Activated CD8-positive, alpha-beta memory T cell treated with anti-CD3 and anti-CD28 coated beads for 24 hours (primary cell): ENCODE measurements at places on chromosomes 1 and 21.

GRCh38 chr1:51472359-51472758 lies 46.7 kb downstream of the EPS15 start:
- DNase-seq: no peak

DNA sequence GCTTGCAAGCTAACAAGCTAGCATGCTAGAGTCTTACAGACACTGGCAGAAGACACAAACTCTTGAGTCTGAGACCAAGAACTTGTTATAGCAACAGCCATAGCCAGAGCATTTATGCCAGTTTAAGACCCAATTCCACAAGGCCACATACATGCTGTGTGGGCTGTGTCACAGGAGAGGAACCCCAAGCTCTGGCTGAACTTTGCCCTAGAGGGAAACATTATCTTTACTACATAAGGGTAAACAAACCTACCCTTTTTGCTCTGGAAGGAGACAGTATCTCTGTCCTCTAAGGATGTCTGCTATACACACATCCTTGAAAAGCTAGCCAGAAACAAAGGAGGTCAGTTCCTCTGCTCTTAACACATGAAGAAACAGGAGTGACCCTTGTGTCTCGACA lies 70.3 kb downstream of the HSF2BP start:
- no peak for DNase-seq

DNA sequence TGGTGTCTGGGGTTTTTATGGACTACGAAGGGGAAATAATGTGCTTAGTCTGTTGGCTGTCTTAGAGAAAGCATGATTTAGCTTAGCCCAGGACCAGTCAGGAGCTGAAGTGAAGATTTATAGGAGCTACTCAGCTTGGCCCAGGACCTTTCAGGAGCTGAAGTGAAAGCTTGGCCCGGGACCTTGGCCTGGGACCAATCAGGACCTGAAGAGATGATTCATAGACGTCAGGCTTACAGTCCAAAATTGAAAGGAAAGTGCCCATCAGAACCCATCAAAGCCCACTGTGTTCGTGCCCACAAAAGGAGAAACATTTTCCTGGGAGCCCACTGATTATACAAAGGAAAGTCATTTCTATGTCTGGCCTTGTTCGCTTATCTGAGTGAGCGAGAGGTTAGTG lies 35.6 kb downstream of the MSTO1 start:
- DNase-seq: no peak

DNA sequence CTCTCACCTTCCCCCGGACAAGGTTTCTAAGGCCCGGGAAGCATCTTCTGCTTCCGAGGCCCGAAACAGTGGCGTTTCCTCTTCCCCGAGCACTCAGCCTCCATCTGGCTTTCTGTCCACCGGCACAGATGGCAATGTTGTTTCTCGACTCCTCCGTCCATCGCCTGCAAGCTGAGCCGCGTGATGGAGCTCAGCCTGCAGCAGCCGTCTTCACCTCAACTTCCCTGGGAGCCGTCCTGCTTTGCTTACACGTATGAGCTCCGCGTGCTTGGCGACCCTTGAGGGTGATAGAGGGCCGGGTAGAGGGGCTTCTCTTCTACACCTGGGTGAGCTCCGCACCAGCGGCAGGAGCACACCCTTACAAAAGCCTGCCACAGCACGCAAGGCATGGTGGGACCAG lies 80.4 kb downstream of the AJAP1 start:
- no peak for DNase-seq

DNA sequence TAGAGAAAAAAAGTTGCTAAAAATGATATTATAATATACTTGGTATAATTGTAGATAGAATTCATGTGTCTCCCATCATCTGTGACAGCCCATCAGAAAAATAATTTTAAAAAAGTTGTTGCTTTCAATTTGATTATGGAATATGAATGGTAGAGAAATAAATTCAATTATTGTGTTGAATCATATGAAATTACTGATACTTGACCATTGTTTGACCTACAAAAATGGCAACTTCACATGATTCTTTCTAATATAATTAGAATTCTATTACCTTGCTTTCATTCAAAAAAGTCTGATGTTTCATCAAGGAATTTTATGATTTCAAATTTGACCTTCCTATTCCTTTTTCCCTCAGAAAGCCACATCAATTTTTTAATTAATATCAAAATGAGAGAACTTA lies 11.5 kb downstream of the ESRRG start:
- no peak for DNase-seq

- peak; percentile 95 for DNase-seq
Measured at GRCh38 chr1:904310-904950, 19.3 kb upstream of the SAMD11 start.

GRCh38 chr1:86957221-86957620 lies 42.8 kb downstream of the HS2ST1 start:
- no peak for DNase-seq

- DNase-seq: no peak
Measured at GRCh38 chr1:219323426-219323825, 149.7 kb downstream of the LYPLAL1 start.

DNA sequence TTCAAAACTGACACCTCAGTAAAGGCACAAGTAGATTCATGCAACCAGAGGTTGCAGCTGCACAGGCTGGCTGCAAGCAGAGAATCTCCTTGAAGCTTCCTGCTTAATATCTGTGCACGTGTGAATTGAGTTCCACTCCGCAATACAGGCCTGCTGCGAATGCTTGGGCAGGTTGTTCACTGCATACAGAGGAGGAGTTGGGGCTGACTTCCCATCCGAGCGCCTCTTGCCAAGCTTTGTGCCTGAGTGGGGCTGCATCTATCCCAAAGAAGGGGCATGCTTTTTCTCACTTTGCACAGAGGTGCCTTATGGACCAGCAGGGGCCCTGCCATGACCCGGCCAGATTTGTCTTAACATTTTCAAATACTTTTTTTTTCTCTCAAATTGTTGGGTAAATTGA lies 17.9 kb upstream of the PADI1 start:
- DNase-seq: peak; percentile 43

GRCh38 chr1:192740214-192740613 lies 68.6 kb upstream of the RGS2 start:
- no peak for DNase-seq

DNA sequence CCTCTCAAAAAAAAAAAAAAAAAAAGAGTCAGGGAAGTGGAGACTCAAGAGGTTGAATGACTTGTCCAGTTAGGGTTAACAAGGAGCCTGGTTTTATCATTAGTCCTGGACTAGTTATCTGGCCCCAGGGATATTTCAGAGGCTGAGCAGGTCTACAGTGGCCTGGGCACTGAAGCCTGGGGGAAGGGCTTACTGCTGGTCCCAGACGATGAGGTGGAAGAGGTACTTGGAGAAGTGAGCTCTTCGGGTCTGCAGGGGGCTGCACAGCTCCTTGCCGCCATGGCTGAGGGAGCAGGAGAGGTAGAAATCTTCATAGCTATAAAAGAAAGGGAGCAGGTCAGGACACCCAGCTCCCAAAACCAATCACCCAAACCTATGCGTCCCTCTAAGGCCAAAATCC lies 40.1 kb downstream of the PIK3C2B start:
- no peak for DNase-seq

DNA sequence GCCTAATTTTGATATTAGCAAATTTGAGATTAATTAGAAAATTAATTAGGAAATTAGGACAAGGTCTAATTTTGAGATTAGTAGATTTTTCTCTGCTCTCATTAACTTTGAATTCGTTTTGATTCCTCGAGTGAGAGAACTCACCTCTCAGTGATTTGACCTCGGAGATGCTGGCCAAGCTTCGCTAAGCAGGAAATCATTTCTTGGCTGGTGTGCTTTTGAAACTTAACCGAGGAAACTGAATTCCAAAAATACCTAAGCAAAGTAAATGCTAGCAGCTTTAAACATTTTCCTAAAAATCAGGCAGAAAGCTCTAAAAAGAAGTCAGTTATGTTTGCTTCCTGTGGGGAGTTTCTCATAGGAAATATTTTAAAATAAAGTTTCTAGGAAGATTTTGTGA lies 34.9 kb downstream of the CDC14A start:
- DNase-seq: no peak

- DNase-seq: no peak
Measured at GRCh38 chr1:171257607-171258076, 9.3 kb downstream of the FMO1 start.

DNA sequence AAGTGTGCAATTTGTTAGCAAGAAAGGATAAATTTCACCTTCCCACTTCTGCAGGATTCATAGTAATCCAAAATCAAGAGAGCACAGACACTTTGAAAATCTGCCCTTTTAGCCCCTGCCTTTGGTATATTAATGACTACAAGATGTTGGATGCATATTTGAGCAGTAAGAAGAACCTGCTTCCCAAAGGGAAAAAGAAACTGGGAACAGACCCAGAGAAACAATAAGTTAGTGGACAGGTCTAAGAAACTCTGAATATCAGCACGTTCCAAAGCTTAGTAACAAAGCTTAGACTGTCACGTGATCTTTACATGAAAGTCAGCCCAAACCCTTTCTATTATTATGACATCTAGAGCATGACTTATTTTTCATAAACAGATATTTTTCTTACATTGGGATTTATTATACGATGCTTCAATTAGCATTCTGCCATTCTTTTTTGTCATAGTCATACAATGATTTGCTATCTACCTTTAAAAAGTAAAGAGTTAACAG lies 390.9 kb upstream of the ADGRL2 start:
- DNase-seq: no peak

DNA sequence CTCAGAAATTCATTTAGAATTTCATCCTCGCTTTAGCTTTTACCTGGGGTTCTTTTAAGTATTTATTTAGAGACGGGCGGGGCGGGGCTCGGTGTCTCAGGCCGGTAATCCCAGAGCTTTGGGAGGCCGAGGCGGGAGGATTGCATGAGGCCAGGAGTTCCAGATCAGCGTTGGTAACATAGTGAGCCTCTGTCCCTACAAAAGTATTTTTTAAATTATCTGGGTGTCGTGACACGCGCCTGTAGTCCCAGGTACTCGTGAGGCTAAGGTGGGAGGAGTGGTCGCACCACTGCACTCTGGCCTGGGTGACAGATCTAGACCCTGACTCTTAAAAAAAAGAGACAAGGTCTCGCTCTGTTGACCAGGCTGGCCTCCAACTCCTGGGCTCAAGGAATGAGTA lies 942 bp upstream of the RSBN1 start:
- no peak for DNase-seq

GRCh38 chr1:41698916-41699860 lies 214.7 kb upstream of the EDN2 start:
- DNase-seq: no peak

GRCh38 chr1:54549181-54549924 lies 1.3 kb downstream of the ACOT11 start:
- DNase-seq: no peak

- no peak for DNase-seq
Measured at GRCh38 chr1:226526801-226527595, 21.6 kb upstream of the STUM start.

- DNase-seq: no peak
Measured at GRCh38 chr1:79037085-79037484, 30.6 kb upstream of the ADGRL4 start.

- DNase-seq: no peak
Measured at GRCh38 chr1:90721210-90722194, 4.4 kb upstream of the BARHL2 start.

DNA sequence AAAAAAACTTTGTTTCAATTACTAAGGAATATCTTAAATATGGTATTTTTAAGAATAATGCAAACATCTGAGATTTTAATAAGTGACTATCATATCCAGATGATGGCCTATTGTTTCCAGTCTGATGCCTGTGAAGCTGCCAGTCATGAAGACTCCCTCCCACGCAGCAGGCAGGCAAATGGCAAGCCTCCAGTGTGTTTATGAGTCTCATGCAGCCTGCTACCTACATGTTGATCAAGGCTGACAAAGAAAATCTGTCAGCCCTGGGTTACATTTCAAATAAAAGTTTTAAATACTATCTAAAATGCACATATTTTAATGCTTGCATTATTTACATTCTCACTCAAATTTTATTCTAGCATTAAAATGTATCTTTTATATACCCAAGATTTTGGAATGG lies 137.6 kb upstream of the RNPC3 start:
- no peak for DNase-seq

GRCh38 chr21:26773058-26773457 lies 72.2 kb downstream of the ADAMTS1 start:
- no peak for DNase-seq

DNA sequence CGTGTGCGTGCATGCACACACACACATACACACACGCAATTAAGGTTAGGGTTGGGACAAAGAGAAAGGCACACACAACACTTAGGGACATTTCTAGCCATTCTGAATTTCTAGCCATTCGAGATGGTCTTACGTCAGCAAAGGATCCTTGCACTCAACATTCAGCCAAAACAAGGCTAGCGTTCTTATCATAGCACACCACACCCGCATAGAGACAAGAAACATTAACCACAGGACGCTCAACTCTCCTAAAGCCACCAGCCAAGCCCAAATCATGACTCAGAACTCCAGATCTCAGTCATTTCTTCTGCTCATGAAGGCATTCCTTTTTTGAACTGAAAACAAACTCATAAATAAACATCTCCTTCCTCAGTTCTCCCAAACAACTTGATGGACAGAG lies 106.8 kb downstream of the LMO4 start:
- DNase-seq: no peak

- DNase-seq: no peak
Measured at GRCh38 chr1:221078260-221078965, 199.2 kb downstream of the HLX start.

- no peak for DNase-seq
Measured at GRCh38 chr1:73160759-73161158, 878.4 kb upstream of the NEGR1 start.

DNA sequence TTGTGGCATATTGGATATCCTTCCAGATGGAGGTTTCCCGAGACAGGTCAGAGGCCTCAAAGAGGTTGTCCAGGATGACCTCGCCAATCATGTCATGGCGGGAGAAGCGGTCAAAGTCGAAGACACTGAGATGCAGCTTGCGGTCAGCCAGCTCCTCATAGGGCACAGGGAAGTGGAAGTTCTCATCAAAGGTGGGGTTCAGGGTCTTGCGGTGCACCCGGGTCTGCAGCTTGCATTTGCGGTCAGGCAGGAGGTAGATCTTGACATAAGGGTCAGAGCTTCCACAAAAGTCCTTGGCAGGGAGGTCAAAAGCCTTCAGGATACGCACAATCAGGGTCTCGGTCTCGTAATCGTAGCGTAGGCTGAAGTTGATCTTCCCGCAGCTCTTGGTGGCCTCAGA lies 16.2 kb downstream of the SYT6 start:
- no peak for DNase-seq

DNA sequence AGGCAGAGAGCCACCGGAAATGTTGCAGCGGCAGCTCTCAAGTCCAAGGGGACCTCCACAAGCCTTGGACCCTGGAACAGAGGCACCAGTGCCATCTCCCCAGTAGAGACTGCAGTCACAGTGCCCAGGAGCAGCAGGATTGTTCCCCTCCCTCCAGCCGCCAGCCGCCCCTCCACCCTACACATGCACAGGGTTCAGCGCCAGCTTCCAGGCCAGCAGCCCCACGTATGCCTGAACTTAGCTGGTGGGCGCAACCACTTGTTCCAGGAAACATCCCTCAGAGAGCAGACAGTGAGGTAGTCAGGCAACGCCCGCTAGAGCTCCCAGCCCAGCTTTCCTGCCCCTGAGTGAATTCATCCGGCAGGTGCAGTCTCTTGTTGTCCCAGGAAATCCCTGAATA lies 1098.1 kb upstream of the NCAM2 start:
- no peak for DNase-seq

DNA sequence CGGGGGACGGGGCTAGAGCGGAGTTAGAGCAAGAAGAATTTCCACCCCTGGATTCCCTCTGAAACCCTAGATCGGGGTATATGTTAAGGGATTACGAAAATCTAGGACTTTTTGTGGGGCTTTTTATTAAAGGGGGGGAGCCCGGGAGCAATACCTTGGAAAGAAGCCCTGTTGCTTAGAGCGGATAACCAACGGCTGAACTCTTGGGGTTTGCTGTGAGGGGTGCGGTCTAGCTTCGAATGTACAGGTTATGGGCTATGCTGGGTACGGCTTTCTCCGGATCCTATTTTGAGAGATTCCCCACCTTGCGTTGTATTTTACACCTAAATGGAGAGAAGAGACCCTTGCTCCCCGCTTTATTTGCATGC lies 626 bp downstream of the DYRK3 start:
- no peak for DNase-seq
